ENCODE measurements at places on chromosomes 2 and 18. TPM values are rescaled to one million over a fixed set of nuclear protein-coding genes. Genes with fewer than 3 reads are reported as not detected.

RUFY4 gene
- total RNA-seq = not detected

TTC21B gene
- 36.9 TPM for total RNA-seq

SCYGR4 gene
- total RNA-seq = not detected

LCT gene
- total RNA-seq = 0.19 TPM

CSRNP3 gene
- 10.7 TPM for total RNA-seq

CHST10 gene
- total RNA-seq = 22.1 TPM

DQX1 gene
- total RNA-seq = 1.5 TPM

LYG2 gene
- total RNA-seq = not detected

CNTNAP5 gene
- total RNA-seq = 8.9 TPM

GTF3C2 gene
- 106 TPM for total RNA-seq

COL6A3 gene
- 1.0 TPM for total RNA-seq

DNA sequence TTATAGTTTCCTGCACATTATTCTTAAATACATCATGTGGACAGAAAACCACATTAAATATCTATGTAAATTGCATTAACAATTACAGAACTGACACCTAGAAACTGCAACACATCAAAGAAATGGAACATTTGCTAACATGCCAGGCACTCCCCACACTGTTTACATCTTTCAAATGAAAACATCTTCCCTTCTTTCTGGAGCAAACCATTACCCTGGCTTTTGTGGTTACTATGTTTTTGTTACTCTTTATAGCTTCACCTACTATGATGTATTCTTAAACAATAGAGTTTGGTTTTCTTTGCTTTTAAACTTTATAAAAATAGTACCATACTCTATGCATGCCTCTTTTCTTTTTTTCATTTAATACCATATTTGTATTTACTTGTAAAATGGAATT, 1894.5 kb upstream of the CELF4 start:
- DNase-seq = no peak

- DNase-seq = no peak
These were observed 59.5 kb upstream of the PPM1B start for GRCh38 chr2:44109166-44109565.

- DNase-seq = no peak
These were observed 94.1 kb downstream of the UBE2E3 start for GRCh38 chr2:181074457-181074856.

DNA sequence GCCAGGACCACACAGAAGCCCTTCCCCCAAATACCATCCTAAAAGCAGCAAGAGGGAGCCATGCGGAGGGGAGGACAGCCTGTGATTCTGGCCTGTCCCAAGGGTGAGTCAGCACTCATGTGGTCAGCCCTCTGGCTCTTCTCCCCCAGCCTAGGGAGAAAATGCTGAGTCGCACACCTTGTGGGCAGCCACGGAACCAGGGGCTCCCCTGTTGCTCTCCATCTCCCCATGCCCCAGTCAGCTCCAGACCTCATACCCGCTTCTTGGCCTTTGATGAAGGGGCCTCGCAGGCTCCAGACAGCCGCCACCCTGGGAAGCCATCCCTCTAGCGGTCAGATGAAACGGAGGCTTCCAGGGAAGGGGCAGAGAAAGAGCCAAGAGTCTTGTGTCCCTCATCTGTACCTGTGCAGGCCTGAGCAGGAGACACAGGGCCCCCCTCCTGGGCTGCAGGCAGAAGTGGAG, 181.3 kb upstream of the SIX2 start:
- no peak for DNase-seq

GRCh38 chr2:118670276-118670675, 177.2 kb downstream of the EN1 start:
- DNase-seq = no peak

DNA sequence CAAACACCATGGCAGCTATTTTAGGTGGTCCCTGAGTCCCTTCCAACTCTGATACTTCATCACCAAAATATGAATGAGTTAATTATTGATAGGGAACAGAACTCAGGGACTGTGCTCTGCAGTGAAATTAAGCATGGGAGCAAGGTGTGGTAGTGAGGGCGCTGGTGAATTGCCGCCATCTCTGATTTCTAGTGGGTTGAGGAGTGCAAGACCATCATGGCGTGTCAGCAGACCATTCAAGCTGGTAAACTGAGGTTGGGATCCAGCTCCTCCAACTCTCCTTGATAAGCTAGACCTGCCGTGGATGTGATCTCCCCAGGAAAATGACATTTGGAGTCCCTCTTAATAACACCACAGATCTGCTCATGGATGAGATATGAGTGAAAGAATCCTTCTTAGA, 70.4 kb downstream of the LYPD1 start:
- DNase-seq = no peak

DNA sequence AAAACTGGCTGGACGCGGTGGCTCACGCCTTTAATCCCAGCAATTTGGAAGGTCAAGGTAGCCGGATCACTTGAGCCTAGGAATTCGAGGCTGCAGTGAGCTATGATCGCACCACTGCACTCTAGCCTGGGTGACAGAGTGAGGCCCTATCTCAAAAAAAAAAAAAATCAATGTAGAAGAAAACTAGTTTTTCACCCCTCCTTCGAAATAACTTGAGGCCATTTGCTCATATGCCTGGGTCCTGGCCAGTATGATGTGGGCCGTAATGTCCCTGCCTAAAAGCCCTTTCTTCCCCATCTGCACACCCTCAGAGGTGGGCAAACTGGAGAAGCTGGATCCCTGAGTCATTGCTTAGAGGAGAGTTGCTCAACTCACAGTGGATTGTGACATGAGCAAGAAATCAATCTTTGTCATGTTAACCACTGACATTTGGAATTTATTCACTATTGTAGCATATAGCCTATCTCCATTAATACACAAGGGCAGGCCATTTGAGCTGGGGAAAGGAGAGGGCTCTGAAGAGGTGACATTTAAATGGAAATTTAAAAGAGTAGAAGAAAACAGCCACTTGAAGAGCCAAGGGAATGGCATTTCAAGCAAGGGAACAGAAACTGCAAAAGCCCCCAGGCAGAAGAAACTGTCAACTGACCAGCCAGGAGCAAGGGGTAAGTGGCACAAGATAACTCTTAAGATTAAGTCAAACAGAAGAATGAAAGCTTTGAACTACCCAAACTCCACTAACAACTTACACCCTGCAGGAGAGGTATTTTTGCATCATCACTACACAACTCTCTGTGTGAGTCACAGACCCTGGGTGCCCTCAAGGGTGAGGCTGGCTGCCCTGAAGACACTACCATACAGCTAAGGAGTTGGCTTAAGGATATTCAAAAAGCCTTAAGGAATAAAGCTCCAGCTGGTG, 7.6 kb upstream of the METTL21A start:
- no peak for DNase-seq

DNA sequence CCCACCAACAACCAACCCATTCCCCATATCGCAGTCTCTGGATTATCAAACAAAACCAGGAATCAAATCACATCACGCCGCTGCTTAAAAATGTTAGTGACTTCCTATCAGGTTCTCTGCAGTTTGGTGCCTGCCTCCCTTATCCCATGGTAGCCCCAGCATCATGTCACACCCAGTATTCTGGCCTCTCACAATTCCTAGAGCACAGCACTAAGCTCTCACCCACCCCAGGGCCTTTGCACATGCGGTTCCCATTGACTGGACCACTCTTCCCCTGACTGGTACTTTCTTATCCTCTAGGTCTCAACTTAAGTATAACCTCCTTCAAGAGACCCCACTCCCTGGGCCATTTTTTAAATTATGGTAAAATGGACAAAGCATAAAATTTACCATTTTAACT, 12.8 kb downstream of the ATP8B1 start:
- DNase-seq = no peak

GRCh38 chr2:238498188-238498587, 71.5 kb downstream of the ASB1 start:
- no peak for DNase-seq

DNA sequence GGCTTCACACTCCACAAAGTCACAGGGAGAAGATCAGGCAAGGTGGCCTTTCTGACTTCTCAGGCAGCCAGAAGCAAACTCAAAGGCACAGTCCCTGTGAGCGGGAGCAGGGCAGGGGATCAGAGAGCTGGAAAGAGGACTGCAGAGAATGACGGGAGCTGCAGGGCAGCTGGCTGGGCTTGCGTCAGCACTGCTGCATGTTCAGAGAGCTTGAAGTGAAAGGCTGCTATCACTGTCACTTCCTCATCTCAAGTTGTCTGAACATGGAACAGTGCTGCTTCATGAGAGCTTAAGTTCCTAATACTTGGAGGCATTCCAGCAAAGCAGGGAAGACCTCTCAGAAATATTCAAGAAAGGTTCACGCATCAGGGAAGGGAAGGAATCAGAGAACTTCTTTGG, 20.4 kb downstream of the TGFBRAP1 start:
- DNase-seq = no peak

- no peak for DNase-seq
These were observed 27.0 kb upstream of the DPYSL5 start for GRCh38 chr2:26820932-26821331.

GRCh38 chr18:77711096-77711495, 461.4 kb downstream of the GALR1 start:
- no peak for DNase-seq

DNA sequence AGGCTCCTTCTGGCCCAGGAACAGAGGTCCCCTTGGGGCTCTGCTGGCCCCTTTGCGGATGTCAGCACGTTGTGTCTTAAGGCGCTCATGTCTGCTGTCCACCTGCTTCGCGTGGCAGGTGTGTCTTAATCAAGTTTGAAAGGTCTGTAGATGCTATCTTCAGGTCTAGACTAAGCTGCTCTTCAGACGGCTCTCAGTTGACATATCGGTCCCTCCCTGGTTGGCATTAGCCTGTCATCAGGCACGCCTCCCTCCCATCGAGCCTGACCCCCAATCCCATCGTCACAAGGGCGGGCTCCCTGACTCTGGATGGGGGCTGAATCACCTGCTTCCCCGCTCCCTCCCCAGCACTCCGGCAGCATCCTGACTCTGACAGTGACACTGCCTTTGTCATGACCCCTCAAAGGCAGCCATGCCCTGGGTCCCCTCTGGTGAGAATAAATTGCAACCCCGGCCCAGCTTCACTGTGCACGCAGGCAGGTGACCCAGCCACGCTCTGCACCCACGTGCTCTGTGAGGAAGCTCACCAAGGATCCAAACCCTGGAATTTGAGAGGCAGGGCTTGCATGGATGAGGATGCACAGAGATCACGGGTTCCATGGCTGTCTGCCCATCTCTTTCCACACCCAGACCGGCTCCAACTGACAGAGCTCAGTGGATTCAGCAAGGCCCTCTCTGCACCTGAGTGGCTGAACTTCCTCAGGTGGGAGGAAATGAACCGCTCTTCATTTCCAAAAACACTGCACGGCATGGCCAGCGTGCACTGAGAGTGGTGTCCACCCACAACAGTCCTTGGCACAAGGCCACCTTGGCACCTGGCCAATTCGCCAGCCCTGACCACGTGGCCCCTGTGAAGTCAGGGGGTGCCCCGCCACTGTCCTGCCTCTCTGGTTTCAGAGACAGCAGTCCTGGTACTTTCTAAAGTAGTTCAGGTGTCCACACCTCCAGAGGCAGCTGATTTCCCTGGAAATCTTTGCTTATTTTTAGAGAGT, 110.2 kb upstream of the GPC1 start:
- DNase-seq = no peak

GRCh38 chr2:86002375-86002774, 103.3 kb downstream of the POLR1A start:
- no peak for DNase-seq

GRCh38 chr2:100242891-100243619, 79.2 kb downstream of the LONRF2 start:
- peak; percentile 63 for DNase-seq

- no peak for DNase-seq
These were observed 57.6 kb upstream of the SERTAD2 start for GRCh38 chr2:64711252-64711800.

GRCh38 chr18:48365965-48366364, 43.2 kb downstream of the ZBTB7C start:
- no peak for DNase-seq

DNA sequence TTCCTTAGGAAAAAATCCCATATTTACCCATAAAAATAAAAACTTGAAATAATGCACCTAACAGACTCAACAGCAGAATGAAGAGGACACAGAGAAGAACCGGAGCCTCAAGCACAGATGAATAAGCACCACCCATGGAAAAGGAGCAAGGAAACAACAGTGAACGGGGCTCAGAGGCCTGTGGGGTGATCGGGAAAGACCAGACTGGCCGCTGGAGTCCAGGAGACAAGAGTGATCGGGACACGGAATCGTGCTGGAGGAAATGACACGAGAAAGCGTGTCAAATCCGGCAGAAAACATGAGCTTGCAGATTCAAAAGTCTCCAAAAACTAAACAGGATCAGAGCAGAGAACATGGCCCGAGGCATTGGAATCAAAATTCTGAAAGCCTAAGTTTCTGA, 448.0 kb upstream of the SALL3 start:
- DNase-seq = no peak

DNA sequence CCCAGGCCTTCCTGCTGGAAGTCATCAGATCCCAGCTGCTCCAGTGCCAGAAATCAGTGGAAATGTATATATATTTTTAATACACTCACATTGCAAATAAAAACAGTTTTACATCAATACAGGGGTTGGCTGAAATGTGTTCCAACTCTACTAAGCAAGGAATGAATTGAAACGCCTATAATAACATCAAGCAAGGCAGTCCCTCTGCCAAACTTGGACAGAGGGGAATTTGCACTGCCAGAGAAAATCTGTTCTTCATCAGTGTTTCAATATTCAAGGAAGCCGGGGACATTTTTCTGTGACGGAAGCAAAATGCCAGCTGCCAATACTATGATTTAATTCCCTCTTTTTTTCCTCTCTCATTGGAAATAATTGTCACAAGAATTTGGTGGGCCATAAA, 335.3 kb downstream of the TNS1 start:
- no peak for DNase-seq

DNA sequence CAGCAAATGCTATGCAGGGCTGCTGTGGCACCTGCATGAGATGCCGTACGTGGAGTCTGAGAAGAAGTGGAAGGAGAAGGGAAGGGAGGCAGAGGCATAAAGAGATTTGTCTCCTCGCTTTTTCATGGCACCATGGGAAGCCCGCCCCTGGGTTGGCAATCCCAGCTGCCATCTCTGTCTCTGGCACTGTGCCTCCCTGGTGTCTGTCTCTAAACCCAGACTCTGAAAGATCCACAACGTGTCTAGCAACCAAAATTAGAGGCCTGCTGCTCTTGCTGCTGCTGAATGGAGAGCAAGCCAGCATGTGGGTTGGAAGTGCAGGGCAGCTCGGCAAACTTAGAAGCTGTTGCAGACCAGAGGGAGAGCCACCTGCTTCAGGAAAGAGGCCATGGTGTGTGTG, 53.1 kb downstream of the INO80C start:
- no peak for DNase-seq

GRCh38 chr18:79275461-79275860, 120.3 kb upstream of the NFATC1 start:
- no peak for DNase-seq

DNA sequence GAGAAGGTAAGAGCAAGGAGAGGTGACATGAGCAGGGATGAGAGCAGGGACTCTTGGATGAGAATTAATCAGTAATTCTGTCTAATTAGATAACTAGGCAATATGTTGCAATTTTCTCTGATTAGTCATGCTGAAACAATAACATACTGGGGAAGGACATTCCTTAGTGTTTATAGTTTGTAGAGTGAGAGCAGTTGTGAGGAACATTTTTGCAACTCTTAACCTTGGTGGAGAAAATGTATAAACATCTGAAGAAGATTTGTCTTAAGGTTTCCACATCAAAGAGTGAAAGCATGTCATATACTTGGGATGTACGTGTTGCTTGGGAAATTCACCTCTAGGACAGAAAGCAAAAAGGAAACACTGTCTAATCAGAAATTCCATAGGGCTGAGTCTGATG, 955.4 kb upstream of the FANCL start:
- DNase-seq = no peak

Measured in progenitor cell of endocrine pancreas (in vitro differentiated cells).